ENCODE measurements at places on chromosomes 2 and 18. TPM values are rescaled to one million over a fixed set of nuclear protein-coding genes. Genes with fewer than 3 reads are reported as not detected.

- no peaks in the 10 kb centered on the region for H3K27me3 ChIP-seq
- H3K27ac ChIP-seq = no peak overlapping the region
Observed at GRCh38 chr2:37388074-37388473, 43.6 kb downstream of the QPCT start.

The TANK gene
- 126 TPM for total RNA-seq

- no peaks in the 10 kb centered on the region for H3K4me1 ChIP-seq
- no peak overlapping the region for H3K27ac ChIP-seq
- no peak for DNase-seq
- no peaks in the 10 kb centered on the region for H3K36me3 ChIP-seq
- H3K27me3 ChIP-seq = peaks cover 2% of the 10 kb centered on the region
Observed at GRCh38 chr18:61471942-61472341, 138.7 kb downstream of the CDH20 start.

- no peak overlapping the region for H3K27ac ChIP-seq
- no peaks in the 10 kb centered on the region for H3K4me1 ChIP-seq
- H3K4me3 ChIP-seq = no peak overlapping the region
- H3K36me3 ChIP-seq = no peaks in the 10 kb centered on the region
Observed at GRCh38 chr2:88247531-88247930, 77.4 kb downstream of the THNSL2 start.

GRCh38 chr2:187453078-187453641 is 5.1 kb upstream of the CALCRL start:
- no peaks in the 10 kb centered on the region for H3K27me3 ChIP-seq
- no peak for DNase-seq
- H3K4me3 ChIP-seq = no peak overlapping the region
- no peak overlapping the region for H3K27ac ChIP-seq
- H3K4me1 ChIP-seq = peaks cover 3% of the 10 kb centered on the region
- H3K36me3 ChIP-seq = no peaks in the 10 kb centered on the region

DNA sequence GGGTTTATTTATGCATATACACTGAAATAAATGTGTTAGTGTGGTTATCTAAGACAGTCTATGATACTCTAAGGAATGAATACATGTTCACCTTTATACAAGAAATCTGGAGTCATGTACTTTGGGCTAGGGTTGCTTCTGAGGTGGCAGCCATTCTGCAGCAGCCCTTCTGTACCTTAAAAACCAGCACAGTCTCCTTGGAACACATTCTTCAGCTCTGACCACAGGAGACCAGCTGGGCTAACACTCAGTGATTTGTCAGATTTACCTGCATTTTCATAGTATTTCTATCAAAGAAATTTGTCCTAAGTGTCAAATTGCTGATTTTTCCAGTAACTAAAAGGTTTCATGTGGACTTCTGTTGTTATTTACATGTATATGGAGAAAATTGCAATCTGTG is 167.7 kb downstream of the CAMKMT start:
- H3K27ac ChIP-seq = no peak overlapping the region
- no peak for DNase-seq
- H3K36me3 ChIP-seq = peaks cover 3% of the 10 kb centered on the region
- H3K4me3 ChIP-seq = no peak overlapping the region
